ENCODE measurements at places on chromosomes 3 and 15. TPM values are rescaled to one million over a fixed set of nuclear protein-coding genes. Genes with fewer than 3 reads are reported as not detected.

DNA sequence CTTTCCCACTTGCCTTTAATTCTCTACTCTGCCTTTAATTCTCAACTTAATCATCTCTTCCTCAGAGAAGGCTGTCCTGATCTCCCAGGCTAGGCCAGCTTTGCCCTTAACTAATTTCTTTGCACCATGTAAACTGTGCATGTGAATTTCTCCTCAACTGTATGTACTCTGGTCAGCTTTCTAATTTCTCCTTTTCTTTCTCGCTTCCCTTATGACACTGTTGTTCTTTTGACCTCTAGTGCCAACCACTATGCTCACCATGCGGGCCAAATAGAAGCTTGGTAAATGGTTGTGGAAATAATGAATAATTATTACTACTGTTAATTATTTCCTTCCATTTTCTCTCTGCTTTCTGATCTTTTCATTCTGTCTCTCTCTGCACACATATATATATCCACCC lies 269.0 kb upstream of the CRBN start:
- DNase-seq: no peak

DNA sequence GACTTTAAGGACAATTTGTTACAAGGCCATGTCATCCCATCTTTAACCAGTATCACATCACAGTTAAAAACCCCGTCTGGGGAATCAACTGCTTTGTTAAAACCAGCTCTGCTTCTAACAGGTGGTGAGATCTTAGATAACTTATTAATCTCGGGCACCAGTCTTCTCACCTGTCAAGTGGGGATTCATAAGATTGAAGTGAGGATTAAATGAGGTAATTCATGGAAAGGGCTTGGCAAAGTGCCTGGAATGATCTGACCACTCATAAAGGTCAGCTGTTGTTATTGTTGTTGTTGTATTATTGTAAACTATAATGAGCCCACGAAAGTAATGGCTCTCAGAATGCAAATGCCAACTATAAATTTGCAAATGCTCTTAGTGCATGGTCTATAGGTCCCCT lies 30.1 kb upstream of the SLC24A5 start:
- DNase-seq: no peak

Gene FMN1
- 56.8 TPM for total RNA-seq

DNA sequence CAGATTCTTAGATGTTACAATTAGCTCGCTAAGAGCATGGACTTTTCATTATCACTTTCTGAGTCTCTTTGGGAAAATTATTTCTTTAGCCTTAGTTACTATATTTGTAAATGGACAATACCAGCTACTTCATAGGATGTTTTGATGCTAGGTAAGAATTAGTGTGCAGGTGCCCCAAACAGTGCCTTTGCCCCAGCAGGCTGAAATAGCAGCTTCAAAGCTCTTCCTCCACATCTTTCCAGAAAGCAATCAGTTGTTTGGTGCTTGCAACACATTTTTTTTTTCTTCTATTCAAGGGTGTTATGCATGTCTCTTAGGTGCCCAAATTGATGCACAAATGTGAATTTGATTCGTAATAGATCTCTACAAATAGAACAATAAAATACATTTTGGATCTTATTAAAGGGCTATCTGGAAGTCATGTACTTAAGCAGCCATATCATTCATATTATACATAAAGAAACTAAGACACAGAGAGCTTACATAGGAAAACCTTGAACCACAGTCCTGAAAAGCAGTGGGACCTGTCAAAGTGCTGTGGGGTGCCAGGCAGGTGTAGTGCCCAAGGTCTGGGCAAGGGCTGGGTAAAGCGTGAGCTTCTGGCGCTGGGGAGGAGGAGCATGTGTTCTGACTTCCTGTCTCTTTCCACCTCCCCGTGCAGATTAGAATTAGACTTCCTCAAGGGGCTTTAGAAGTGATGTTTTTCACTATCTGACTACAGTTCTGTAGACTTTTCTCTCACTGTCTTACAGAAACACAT lies 62.9 kb downstream of the FNDC3B start:
- DNase-seq: no peak

Gene CYP19A1
- 24.9 TPM for total RNA-seq

DNA sequence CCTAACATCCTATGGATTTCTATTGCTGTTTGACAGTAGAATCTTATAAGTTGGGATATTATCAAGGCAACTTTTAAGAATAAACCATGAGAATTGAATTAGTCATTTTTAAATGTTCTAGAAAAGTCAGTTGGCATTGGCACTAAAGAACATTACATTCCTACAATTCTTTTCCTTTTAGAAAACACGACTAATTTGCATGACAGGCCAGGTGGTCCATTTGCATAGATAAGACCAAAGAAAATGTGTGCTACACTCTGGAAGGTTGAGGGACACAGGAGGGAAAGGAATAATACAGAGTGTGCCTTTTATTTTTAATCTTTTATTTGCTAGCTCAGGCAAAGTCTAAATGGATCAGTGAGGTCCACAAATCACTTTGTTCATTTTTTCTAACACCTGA lies 962.3 kb downstream of the EPHA3 start:
- DNase-seq: no peak

GRCh38 chr3:178699810-178700209 lies 163.6 kb downstream of the KCNMB2 start:
- DNase-seq: no peak

GRCh38 chr3:192866804-192867203 lies 50.9 kb downstream of the MB21D2 start:
- no peak for DNase-seq

Gene LMCD1
- 105 TPM for total RNA-seq

- no peak for DNase-seq
These were observed 133.1 kb upstream of the LRRN1 start for GRCh38 chr3:3665961-3666640.

- DNase-seq: no peak
These were observed 27.9 kb downstream of the CD276 start for GRCh38 chr15:73712107-73712506.

DNA sequence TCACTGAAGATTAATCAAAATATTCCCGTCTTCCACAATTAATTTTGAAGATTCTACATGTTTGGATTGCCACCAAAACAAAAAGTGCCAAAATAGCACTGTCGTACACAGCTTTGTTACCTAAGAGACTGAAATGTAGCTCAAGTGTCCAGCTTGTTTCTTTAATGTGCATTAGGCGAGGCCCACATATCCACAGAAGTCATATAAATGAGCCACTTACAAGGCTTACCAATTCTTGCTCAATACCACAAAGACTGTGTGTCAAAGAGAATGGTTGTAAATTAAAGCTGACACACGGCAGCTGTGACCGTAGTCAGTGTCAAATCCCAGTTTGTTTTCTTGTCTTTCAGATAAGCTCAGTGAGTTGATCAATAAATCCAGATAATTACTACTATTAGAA lies 639.4 kb upstream of the TBL1XR1 start:
- no peak for DNase-seq

DNA sequence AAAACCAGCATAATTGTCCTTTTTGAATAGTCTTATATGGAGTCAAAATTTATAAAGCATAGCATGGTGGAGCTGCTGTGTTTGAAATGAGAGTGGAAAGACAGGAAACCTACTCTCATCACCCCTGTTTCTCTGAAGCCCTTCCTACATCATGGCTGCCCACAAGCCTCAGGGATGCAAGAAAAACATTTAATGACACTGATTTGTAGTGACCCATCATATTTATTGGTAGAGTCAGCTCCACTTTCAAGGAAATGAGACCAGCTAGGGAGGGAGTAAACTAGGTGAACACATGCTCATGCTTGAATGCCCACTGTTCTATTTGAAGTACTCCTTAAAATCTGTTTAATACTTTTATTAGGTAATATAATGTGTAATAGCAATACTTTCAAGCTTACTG lies 494.3 kb upstream of the KCNMB2 start:
- no peak for DNase-seq

DNA sequence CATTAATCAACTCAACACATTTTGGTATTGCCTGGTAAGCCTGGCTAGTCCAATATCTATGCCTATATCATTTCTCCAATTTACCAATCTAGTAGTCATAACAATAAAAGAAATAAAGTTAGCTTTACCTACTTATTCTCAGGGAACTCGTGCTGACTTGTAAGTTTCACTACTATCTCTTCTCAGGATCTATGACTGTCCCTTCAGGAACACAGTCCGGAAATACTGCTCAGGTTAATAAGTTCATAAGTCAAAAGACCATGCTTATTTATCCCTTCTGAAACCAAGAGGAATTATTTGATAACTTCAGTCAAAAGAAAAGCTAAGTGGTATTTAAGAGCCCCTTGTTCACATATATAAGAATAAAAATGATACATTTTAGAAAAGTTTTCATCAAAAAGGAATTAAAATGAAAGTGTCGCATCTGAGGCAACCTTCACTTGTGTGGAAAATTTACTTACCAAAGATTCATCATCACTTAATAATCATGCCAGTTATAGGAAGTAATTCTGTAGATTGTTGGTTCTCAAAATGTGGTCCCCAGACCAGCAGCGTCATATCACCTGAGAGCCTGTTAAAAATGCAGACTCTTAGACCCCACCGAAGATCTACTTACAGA lies 15.5 kb upstream of the THRB start:
- no peak for DNase-seq

- no peak for DNase-seq
These were observed 65.8 kb downstream of the GSK3B start for GRCh38 chr3:120028271-120029047.

DNA sequence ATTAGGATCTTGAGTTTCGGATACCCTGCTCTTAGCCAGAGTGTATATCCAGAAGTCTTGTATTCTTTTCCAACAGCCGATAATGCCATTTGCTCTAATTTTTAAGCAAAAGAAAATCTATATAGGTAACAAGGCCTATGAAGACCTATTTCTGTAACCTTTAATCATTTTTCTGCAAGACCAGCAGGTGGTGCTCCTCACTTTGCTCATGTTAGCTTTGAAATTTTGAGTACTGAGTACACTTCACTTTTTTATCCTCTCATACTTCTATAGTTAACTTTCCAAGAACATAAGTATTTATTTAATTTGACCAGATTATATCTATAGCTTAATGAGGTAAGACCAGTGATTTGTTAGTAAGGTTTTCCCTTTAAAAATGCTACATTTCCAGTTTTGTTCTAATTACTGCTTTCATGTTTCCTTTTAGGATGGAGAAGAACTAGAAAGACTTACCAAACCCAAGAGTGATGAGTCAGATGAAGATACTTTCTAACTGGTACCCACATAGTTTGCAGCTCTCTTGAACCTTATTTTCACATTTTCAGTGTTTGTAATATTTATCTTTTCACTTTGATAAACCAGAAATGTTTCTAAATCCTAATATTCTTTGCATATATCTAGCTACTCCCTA lies 20.5 kb downstream of the SLC35A5 start:
- DNase-seq: no peak

DNA sequence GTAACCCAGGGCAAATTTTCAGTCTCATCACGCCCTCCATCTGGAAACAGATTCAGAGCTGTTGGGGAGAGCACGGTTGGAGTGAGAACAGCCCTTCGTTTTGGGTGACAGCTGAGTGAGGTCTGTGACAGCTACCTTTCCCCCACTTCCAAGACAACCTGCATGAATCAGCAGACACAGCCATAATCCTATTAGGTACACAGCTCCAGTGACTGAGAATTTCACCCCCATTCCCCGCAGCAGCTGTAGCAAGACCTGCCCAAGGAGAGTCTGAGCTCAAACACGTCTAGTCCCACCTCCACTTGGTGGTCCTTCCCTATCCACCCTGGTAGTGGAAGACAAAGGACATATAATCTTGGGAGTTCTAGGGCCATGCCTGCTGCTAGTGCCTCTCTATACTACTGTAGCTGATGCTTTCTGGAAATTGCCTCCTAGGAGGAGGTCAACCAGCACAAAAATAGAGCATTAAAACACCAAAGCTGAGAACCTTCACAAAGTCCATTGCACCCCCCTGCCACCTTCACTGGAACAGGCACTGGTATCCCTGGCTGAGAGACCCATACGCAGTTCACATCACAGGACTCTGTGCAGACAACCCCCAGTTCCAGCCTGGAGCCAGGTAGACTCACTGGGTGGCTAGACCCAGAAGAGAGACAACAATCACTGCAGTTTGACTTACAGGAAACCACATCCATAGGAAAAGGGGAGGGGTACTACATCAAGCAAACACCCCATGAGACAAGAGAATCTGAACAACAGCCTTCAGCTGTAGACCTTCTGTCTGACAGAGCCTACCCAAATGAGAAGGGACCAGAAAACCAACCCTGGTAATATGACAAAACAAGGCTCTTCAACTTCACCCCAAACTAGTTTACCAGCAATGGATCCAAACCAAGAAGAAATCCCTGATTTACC lies 448.6 kb upstream of the CBLB start:
- DNase-seq: no peak

DNA sequence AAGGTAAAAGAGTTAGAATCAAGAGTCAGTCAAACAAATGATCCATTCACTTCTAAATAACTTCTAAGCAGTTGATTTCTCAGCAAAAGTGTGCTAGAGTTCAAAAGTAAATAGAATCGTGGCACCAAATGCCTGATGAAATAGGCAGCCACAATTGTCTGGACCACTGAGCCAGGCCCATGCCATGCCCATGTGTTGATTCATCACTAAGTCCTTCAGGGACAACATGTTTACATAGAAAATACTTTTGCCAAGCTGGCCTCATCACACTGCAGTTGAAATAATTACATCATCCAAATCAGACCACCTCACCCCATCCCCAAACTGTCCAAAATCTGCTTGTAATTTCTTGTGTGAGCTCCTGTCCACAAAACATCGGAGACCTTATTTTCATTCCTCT lies 216.3 kb downstream of the IGSF11 start:
- DNase-seq: no peak
